Forelimb muscle (tissue), 1 donor: ENCODE measurements at places on chromosomes 5 and 9.
A peak's percentile ranks its signal among the peaks of the same experiment; 100 is the strongest.

GRCh38 chr5:34450338-34450737 is 205.8 kb upstream of the RAI14 start:
- no peak for DNase-seq

GRCh38 chr5:140764177-140764973 is 21.6 kb upstream of the PCDHA1 start:
- DNase-seq: no peak

GRCh38 chr5:77761606-77762005 is 14.5 kb downstream of the TBCA start:
- peak; percentile 8 for DNase-seq

GRCh38 chr5:166561759-166562158 is 1729.7 kb upstream of the WWC1 start:
- DNase-seq: no peak
